Dermis microvascular lymphatic vessel endothelial cell (primary cell): ENCODE measurements at places on chromosomes 12 and 14. TPM values are rescaled to one million over a fixed set of nuclear protein-coding genes. Genes with fewer than 3 reads are reported as not detected.
A peak's percentile ranks its signal among the peaks of the same experiment; 100 is the strongest.

Gene SMIM10L1
- 3.2 and 4.2 TPM in 2 replicates for total RNA-seq

DNA sequence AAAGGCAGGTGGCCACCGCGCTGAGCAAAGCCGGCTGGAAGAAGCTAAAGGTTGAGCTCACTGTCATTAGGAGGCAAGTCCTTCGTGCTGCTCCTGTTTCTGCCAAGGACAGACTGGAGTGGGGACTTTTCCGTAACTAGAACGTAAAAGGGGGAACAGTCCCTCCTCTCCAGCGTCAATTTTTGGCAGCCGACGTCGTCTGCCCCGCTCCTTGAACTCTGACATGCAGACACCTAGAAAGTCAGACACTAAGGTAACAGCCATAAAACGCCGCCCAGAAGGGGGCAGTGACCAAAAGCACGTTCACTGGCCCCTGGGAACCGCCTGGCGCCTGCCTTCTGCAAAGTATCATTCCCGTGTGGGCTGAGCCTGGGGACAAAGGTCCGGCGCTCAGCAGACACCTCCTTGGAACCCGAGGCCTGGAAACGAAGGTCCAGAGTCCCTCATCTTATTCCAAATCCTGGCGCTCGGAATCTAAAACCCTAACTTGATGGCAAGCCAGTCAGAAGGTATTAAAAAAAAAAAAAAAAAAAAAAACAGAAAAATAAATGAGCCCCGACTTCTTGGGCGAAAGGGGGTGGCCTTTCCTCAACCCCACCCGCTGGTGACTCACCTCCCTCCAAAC, 1.1 kb upstream of the LRP1 start:
- no peak for DNase-seq

DNA sequence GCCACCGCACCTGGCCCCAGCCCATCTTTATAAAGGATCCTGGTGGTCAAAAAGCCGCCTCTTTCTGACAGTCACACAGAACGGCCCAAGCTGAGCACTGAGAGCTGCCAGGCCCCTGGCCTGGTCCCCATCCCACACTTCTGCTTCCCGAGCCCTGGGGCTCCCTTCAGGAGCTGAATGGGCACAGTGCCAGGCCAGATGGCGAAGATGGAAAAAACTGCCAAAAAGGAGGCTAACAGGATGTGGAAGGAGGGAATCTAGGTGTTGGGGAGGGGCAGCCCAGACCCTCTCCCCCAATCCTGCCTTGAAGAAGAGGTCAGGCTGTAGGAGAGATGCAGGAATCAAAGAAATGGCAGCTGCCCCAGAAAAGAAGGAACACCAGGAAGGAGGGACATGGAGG, 5.0 kb downstream of the LPAR5 start:
- DNase-seq: no peak

GRCh38 chr12:85029456-85029855, 6.6 kb downstream of the TSPAN19 start:
- DNase-seq: peak; percentile 32

DNA sequence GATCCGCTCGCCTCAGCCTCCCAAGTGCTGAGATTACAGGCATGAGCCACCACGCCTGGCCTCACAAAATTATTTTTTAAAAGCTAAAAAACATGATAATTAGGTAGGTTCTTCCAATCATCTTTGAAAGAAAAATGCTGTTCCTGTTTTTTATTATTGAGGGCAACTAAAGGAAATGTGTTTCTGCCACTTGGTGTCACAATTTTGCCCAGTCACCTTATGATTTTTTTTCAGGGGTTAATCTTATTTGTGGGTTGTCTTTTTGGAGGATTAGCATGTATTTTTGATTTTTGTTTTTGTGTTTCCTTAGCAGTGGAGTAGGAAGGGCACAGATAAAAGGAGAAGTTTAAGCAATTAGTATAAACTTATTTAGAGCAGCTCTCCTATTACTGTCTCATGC, 79.8 kb downstream of the PRORP start:
- no peak for DNase-seq

- no peak for DNase-seq
Observed at GRCh38 chr12:122162976-122163375, 11.0 kb downstream of the IL31 start.

Gene FITM1
- 0.39 and 0.63 TPM in 2 replicates for total RNA-seq

DNA sequence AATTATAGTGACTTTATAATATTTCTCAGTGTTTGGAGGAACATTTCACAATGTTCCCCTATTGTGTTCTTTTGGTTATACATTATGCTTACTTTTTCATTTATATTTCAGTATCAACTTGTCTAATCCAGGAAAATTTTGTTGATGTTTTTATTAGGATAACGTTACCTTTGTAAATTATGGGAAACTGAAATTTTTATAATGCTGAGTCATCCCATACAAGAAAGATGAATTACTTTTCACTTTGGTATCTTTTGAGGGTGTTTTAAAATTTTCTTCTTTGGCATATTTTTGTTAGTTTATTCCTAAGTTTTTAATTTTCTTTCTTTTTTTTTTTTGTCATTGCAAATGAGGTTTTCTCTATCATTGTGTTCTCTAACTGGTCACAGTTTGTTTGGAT, 542.7 kb downstream of the SLC16A7 start:
- no peak for DNase-seq

Gene ITGB7
- total RNA-seq: 0.25 TPM in 1 of 2 replicates, not detected in the other

GRCh38 chr14:103280278-103280928, 53.6 kb upstream of the EIF5 start:
- DNase-seq: no peak

- no peak for DNase-seq
Observed at GRCh38 chr12:90124289-90124688, 415.7 kb upstream of the ATP2B1 start.

DNA sequence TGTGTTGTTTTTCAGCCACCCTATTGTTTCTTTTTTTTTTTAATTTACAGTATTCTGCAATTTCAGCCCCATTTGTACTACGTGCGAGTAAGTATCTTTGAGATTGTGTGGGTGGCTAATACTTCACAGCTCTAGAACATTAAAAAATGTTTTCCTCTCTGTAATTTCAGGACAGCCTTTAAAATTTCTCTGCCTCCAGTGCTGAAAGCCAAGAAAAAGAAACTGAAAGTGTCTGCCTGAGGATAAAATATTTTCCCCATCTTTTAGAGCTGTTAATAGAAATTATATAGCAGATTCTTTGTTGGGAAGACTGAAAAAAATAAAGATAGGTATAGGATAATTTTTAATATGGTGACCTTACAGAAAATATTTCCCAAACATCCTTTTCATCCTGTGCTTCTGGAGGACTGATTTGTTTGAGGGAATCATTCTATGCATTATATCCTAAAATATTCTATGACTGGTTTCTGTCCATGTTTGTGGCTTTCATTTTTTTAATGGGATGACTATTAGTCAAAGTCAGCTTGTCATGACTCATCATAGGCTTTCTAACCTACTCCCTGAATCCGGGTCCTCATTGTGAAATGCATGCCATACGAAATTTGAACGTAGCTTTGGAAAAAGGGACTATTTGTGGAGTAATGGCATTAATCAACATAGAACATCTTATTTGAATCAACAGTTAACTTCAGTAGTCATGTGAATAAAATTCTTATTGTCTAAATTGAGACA, 10.8 kb upstream of the TCTN2 start:
- peak; percentile 26 for DNase-seq

GRCh38 chr14:51879170-51879569, 18.8 kb downstream of the GNG2 start:
- no peak for DNase-seq

GRCh38 chr12:21296751-21297406, 37.8 kb downstream of the SLCO1A2 start:
- DNase-seq: no peak

DNA sequence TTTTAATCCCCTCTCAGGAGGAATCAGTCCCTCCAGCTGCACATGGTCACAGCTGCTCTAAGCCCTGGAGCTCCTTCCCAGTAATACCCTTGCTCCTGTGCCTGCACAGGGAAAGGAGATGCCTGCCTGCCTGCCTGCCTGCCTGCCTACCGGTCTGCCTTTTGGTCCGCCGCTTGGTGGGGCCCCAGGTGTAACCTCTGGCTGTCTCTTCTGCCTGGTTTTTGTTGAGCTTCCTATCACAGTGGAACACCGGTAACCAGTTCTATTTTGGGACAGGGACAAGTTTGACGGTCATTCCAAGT, 99.8 kb downstream of the DAD1 start:
- no peak for DNase-seq

Gene TAS2R10
- total RNA-seq: 0.13 and 0.51 TPM in 2 replicates

DNA sequence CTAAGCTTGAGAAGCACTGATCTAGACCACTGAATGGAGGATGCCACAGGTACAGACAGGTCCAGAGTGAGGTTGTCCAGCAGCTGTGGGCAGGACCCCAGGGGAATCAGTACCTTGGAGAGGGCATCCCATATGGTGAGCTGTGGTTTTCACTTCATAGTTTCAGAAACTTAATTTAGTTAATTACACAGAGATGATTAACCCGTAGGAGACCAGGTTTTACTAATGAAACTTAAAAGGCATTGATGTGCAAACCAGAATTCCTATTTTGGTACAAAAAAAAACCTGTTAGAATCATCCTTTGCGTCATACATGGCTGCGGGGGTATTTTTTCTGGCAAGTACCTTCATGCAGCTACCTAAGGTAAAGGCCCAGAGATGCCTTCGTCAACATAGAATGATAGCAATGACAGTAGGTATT, 159.3 kb downstream of the DACT1 start:
- DNase-seq: no peak

DNA sequence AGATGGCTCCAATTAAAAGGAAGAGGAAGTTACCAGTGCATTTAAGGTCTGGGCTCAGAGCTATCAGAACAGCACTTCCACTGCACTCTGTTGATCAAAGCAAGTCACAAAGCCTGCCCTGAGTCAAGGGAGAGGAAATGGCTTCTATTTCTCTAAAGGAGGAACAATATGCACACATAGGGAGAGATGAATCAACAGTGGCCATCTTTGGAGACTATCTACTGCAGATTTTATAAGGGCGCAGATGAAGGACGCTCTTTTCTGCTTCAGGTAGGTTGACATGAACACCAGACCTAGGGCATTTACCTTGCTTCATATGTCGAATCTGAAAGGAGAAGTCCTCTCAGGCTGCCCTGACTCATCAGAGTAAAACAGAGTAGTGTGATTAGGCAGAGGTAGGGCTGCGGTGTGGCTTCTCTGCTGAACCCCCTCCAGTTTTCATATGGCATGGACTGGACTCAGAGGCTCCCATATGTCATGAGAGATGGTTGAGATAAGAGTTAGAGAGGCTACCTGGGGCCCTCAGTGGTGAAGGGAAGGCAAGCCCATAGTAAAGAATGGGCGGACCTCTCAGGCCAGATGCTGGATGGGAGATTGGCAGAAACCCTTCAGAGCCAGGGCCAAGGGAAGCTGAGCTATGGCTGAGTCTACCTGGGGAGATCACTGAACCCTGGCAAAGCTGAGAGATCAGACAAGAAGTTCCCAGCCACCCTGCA, 84.4 kb downstream of the ARF6 start:
- no peak for DNase-seq

Gene PAX9
- total RNA-seq: not detected in 2 replicates

- no peak for DNase-seq
Observed at GRCh38 chr14:96906434-96906833, 109.3 kb downstream of the VRK1 start.

Gene RFX4
- not detected in 2 replicates for total RNA-seq

DNA sequence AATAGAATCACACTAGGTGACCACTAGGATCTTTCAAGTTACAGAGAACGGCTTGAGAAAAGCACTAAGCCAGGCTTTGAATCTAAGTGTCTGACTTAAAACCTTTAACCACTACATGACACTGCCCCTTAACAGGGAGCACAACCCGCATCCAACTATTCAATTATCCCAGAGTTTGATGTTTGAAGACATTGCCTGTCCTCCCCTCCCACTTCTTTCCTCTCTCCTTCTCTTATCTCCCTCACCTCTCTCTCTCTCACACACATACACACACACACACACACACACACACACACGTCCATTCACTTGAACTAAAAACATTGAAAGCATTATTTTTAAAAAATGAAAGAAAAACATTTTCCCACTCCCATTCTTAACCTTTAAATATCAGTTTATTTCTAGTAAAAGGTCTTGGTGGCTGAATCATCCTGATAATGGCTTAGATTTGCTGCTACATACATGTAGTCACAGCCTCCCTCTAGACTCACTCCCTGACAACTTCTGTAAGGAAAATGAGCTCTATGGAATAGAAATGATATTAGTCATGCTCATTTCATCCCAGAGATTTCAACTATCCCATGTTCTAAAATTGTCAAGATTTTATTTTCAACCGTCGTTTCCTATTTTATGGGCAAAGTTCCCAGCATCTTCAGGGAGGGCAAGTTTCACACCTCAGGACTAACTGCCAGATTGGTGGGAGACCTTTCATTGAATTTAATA, 53.5 kb upstream of the RAP1B start:
- peak; percentile 45 for DNase-seq

Gene SPX
- total RNA-seq: not detected in 2 replicates

GRCh38 chr12:9347328-9348127, 139.3 kb upstream of the PZP start:
- DNase-seq: no peak

Gene FBXO21
- 95.0 and 117 TPM in 2 replicates for total RNA-seq

Gene HOXC13
- not detected in 2 replicates for total RNA-seq

Gene PRB2
- total RNA-seq: not detected in 2 replicates

DNA sequence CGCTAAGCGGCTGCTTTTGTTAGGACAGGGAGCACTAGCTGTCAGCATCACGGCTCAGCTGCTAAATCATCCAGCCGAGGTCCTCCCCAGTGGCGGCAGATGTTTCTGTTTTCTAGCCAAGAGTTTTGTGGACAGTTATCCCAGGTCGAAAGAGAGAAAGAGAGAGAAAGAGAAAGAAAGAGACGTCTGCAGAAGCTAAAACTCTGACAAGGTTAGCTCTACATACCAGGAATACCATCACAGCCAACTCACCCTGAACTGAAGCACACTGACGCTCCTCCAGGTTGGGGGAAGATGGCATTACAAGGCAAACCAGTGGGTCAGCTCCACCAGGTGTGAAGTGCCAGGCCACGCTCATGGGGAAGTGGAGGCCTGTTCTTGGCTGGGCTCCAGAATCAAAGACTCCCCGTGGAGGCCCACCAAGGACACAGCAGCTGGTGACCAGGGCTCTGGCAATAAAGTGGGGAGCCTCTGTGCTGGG, 64.9 kb upstream of the DICER1 start:
- DNase-seq: no peak

- no peak for DNase-seq
Observed at GRCh38 chr12:52321418-52321817, 220 bp upstream of the KRT83 start.

DNA sequence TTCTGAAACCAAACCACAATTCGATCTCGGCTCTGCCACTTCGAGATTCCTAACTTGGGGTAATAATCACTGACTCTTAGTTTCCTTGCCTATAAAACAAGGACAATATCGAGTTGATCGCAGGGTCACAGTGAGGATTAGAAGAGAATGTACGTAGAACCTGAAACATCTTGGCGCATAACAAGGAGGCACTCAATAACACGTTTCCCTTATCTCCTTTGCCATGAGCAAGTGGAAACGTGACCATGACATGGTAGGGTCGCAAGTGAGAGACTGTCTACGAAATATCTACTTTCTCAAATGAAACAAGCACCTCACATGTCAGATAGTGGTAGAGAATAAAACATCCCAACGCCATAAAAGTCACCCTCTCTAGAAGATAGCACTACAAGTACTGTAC, 2.3 kb downstream of the DICER1 start:
- no peak for DNase-seq
